ENCODE measurements at places on chromosomes 5 and 9.

DNA sequence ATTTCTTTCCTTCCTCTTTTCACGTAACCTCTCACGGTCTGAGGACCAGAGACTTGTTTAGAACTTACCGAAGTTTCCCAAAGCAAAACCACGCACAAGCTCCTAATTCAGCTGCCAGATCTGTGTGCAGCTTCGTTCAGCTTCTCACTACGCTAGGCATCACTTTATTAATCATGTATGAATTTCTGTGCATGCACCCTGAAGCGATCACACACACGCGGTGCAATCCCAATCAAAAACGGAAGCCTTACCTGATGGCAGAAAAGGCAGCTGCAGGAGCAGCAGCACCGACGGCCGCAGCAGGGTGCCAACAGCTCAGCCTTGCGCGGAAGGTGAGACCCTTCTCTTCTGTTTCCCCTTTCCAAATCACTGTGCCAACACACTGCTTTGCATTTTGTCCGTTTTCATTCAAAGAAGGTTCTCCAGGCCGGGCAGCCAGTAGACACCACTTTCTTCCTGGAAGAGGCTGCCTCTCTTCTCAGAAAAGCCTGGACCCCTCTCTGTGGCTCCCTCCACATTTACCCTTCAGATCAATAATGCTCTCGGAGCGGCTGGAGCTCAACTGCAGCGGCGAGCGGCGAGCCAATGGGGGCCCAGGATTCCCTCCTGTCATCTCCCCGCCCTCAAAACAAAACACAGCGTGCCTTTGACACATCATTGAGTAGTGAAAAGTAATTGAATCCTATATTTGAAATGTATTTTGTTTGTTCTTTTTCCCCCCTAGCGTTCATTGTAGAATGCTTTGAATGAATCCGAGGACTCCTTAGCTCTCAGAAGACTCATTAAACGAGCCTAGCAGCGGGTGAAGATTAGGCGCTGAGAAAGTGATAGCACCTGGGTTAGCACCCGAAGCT, at the start of gene CDH12:
CDH12 (minus strand) TSS at position 538 of the 854 bp plus-strand sequence.
- no peak for DNase-seq

DNA sequence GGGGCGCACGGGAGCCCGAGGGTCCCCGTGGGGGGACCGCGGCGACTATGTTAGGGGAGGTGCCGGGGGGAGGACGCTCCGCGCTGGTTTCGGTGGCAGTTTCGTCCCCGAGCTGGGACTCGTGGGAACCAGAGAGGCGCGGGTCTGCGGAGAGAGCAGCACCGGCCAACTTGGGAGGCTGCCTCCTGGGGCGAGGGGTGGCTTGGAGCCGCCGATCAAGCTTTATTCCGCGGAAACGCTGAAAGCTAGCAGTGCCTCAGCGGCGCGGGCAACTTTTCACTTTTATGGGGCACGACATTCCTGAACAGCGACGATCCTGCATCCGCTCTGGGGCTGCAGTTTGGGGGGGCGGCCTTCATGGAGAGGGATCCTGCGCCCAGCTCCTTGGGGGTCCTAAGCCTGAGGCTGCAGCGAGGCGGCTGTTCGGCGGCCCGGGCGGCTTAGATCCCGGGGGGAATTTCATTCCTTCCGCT, 369 bp downstream of the OCLN start:
- DNase-seq = no peak

GRCh38 chr5:153425914-153426313, 64.6 kb upstream of the GRIA1 start:
- no peak for DNase-seq

- DNase-seq = no peak
Measured at GRCh38 chr5:170518277-170518676, 14.5 kb downstream of the KCNIP1 start.

- DNase-seq = peak; percentile 11
Measured at GRCh38 chr9:114504341-114505186, 709 bp downstream of the WHRN start.

- DNase-seq = no peak
Measured at GRCh38 chr5:120388016-120388781, 75.9 kb upstream of the PRR16 start.

DNA sequence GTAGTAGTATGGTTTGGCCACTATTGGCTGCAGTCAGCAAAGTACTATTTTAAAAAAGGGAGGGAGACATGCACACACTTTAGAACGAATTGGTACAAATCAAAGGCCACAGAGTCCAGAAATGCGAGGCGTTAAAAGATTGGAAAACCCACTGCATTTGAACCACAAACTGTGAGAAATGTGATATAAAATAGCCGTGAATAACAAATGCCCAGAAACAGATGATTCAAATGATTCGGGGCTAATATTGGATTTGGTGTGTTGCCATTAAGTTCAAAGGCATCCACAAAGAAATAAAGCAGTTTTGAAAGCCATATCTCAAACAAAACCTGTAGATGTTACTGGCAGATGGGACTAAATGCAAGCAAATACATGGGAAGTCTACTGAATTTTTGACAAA, 140.9 kb upstream of the HMHB1 start:
- no peak for DNase-seq

DNA sequence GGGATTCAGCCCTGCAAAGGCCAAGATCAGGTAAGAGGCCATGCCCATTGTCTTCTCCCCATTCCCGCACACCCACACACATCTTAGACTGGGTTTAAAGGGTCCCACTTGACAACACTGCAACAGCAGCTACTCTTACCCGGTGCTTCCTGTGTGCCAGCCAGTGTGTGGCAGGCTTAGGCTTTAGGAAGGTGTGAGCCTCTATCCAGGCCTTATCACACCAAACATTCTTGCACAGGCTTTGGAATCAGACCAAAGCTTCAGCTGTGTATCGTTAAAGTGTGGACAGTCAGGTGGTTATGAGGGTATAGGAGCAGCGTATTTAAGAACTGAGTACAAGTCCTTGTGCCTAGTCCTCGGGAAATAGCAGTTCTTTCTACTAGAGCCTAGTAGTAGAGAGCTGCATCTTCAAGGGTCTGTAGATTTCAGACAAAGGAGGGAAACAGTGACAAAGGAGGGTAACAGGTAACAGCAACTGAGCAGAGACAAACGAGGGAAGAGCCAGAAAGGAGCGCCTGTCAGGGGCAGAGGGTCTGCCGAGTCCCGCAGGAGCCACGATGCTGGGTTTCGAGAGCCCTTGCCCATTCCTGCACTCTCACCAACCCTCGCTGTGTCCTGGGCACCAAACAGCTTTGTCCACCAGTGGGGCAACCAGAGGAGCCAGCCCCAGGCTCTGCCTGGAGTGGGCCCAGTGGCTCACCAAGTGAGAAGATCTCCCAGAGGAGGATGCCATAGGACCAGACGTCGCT, 30.9 kb downstream of the CSF1R start:
- DNase-seq = no peak

GRCh38 chr5:61301341-61302199, 30.5 kb upstream of the ZSWIM6 start:
- no peak for DNase-seq

- no peak for DNase-seq
Measured at GRCh38 chr5:64612344-64612961, 77.8 kb upstream of the SHISAL2B start.

DNA sequence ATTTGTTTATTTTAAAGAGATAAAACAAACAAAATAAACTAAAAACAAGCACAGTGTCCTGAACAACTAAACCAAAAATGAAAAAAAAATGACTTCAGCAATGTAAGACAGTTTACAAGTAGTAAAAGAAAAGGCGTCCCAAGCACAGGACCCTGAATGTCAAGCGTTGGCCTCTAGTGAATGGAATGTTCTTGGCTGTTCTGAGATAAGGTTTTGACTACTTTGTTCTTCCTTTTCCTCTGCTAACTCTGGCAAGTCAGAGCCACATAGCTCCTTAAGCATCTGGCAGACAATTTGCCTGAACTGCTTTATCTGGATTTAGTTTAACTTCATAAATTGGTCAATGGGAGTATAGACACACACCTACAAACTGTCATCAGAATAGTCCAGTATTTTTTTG, 655.2 kb downstream of the ANXA1 start:
- DNase-seq = no peak
